ENCODE measurements at places on chromosomes 2 and 18. TPM values are rescaled to one million over a fixed set of nuclear protein-coding genes. Genes with fewer than 3 reads are reported as not detected.

CDK15 gene
- total RNA-seq: 0.11 TPM

ALK gene
- total RNA-seq: not detected

ADD2 gene
- total RNA-seq: under 0.01 TPM

CD207 gene
- not detected for total RNA-seq

PROM2 gene
- total RNA-seq: 0.32 TPM

AGXT gene
- not detected for total RNA-seq

SPP2 gene
- not detected for total RNA-seq

ARHGAP28 gene
- total RNA-seq: 38.2 TPM
